ENCODE measurements at places on chromosomes 6 and 20.

GRCh38 chr6:19472850-19473249 is 364.3 kb upstream of the ID4 start:
- no peak for DNase-seq

DNA sequence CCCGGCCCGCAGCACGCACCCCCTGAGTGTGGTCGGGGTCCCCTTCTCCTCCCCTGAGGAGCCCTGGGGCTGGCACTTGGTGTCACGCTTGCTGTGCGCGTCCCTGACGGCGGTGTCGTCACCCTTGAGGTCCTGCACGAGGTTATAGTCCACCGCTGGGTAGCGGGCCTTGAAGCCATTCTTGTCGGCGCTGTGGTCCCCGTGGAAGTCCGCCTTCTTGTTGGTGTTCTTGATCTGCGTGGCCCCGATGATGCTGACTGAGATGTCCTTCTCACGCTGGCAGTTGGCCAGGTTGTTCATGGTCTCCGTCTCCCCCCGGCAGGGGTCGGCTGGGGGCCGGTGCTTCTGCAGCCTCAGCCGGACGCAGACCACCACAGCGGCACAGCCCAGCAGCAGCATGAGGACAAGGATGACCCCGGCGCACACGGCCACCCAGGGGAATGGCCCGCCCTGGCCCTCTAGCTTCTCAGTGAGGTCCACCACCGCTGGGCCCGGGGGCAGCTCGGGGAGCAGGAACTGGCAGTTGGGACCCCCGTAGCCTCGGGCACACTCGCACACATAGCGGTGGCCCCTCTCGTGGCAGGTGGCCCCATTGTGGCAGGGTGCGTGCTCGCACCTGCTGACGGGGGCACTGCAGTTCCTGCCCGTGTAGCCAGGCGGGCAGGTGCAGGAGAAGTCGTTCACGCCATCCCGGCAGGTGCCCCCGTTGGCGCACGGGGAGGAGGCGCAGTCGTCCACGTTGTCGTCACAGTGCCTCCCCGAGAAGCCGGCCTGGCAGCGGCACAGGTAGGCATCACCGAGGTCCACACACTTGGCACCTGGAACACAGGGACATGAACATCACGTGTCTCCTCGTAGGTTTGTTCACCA is 7.4 kb downstream of the DLL1 start:
- no peak for DNase-seq

- no peak for DNase-seq
Measured at GRCh38 chr6:7145885-7146828, 38.4 kb downstream of the RREB1 start.

- DNase-seq, result no peak
Measured at GRCh38 chr6:7201732-7202541, 94.2 kb downstream of the RREB1 start.
